ENCODE measurements at places on chromosomes 5 and 9. TPM values are rescaled to one million over a fixed set of nuclear protein-coding genes. Genes with fewer than 3 reads are reported as not detected.

GRCh38 chr9:120711354-120711753 lies 2.9 kb downstream of the MEGF9 start:
- DNase-seq, result no peak

DNA sequence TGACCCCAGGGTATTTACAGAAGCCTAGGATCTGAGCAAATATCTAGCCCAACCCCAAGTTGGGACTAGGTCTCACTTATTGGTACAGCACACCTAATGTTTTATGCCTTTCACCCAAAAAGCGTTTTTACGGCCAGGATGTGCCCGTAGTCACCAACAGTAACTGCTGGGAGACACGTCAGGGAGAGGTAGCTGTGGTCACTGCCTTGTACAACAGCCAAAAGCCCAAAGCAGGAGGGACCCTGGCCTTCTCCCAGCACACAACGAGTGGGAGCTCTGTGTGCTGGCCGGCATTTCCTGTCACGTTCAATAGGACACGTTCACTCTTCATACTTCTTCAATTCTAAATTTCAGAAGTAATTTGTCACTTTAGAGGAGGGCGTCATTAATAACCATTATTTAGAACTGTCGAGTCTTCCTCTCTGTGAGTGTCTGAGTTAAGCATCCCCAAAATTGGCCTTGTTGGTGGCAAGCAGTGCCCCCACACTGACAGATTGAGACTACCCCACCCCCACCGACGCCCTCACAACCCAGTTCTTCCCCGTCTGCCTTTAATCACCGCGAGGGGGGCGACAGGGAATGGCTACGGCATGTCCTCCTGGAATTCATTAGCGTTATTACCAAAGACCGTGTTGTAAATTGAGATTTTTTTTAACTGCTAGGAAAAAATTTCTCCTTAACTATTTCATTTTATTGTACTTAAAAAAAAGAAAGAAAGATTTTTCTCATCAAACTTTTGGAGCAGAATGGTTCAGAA lies 80.7 kb downstream of the MVB12B start:
- DNase-seq, result no peak

DNA sequence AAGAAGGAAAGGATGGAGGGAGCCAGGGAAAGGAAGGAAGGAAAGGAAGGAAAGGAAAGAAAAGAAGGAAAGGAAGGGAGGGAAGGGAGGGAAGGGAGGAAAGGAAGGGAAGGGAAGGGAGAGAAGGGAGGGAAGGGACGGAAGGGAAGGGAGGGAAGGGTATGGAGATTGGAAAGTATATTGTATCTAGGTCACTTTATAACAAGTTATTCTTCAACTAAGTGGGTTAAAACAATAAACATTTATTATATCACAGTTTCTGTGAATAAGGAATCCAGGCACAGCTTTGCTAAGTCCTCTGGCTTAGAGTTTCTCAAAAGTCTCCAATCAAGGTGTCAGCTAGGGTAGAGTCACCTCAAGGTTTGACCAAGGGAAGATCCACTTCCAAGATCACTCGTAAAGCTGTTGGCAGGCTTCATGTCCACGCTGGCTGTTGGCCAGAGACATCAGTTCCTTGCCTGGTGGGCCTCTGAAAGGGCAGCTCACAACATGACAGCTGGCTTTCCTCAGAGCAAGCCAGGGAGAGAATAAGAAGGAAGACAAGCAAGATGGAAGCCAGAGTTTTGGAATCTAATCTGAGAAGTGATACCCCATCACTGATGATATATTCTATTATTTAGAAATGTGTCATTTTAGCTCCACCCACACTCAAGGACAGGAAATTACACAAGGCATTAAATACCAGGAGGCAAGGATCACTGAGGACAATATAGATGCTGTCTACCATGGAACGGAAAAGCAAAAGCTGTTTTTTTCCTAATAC lies 105.1 kb downstream of the DEPDC1B start:
- no peak for DNase-seq

Gene CDH9
- total RNA-seq, result not detected

Measured in activated naive CD8-positive, alpha-beta T cell treated with anti-CD3 and anti-CD28 coated beads for 36 hours (primary cell).